ENCODE measurements at places on chromosomes 7 and 10.

- no peak for DNase-seq
Measured at GRCh38 chr10:29424017-29424416, 135.1 kb downstream of the LYZL1 start.

- no peak for DNase-seq
Measured at GRCh38 chr10:24886290-24886680, 66.1 kb downstream of the PRTFDC1 start.

DNA sequence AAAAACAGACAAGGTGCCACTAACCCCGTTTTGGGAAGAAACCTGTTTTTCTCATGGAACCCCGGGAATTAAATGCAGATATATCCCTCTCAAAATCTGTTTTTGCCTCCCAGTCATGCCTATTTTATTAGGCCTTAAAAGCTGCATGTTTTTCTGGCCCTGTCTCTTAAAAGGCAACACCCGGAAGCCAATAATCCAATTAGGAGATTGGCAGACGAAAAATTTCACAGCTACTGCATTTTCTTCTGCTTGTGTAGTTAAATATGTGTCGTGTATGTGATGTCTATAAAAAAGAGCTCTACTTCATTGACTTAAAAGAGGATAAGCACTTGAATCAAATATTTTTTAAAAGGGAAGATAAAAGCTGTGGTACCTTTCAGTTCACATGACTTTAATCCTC lies 31.9 kb upstream of the OPTN start:
- no peak for DNase-seq

- DNase-seq = no peak
Measured at GRCh38 chr7:66638309-66639099, 9.8 kb downstream of the KCTD7 start.

DNA sequence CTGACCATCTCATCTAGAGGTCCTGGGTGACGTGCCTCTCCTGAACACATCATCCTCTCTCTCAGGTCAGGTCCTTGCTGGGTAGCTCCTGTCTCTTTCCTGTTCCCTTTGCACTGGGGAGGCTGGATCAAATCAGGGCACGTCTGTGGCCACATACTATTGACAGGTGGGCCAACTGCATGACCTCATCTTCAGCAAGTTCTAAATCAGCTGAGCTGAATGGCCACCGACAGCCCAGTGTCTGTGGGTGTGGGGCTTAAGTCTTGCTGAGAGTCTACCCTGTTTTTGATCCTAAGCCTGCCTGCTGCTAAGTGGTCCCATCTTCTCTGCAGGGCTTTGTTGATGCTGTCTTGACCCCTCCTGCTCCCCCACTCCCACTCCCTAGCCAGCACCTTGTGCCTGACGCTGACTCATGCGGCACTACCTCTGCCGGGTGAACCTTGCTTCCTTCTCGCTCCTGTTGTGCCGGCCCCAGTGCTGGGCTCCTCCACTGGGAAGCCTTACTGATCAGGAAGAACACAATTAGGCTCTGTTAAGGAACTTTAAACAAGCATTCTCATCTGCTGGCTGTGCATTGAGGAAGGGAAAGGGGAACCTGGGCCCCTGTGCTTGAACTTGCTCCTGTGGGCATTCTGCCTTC lies 440.4 kb downstream of the PLXNA4 start:
- no peak for DNase-seq

DNA sequence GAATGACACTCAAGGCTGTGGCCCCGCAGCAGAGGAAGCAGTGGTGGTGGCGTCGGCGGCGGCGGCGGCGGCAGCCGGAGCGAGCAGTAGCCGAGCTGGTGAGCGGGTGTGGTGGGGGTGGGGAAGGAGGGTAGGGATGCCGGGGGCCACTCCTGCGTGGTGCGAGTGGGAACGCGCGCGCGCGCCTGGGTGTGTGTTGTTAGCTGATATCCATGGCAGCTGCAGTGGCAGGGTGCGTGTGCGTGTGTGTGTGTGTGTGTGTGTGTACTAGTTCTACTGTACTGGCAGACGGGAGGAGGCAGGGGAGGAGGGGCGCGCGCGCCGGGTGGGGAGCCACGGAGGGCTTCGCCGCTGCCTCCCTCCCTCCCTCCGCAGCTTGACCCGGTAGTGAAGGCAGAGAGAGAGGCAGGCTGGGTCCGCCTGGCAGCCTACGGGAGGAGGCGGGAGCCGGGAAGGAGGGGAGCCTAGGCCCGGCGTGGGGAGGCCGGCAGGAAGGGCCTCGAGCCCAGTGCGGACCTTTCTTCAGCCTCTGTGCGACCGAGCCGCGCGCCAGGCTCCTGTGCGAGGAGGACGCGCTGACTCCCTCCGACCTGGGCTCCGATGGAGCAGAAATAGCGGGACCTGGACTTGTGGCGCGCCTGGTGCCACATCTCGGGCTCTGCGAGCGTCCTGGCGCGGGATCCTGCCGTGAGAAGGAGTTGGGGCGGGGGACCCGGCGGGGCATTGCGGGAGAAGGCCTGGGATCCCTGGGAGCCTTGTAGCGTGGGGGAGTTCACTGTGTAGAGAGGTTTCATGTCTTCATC lies at the start of gene MAGI2:
MAGI2 (minus strand) TSS at position 110 of the 803 bp plus-strand sequence. CDS start 347 bp downstream, outside the sequence.
- peak; percentile 56 for DNase-seq

DNA sequence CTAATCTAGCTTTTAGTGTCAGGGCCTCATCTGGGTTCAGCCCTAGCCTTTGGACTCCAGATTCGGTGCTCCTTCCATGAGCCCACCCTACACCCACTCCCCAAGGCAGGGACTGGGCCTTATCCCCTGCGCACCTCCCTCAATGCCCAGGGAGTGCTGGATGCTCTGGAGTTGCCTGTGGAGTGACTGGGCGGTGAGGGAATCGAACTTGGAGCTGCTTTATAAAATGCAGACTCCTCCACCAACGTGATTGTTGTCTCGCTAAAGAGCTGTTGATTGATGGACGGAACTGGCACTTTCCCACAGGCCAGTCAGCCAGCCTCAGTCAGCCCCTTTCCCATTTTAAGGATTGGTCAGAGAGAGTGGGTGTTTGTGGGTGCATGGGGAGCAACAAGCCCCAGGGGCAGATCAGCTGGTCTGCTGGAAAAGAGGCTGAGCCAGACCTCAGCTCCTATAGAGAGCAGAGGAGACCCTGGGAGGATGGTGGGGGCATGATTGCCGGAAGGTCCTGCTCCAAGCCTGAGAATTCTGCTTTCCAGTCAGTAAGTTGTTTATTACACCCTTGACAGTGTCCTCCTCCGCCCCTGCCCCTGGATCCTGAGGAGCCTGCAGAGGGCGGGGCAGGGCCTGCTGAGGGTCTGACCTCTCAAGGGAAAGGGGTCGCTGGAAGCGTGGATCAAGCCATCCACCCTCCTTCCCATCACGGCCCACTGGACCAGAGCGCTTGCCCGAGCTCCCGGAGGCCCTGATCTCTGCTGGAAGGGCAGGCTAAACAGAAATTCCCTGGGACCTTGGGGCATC lies 16.7 kb downstream of the UNC5B start:
- DNase-seq = no peak

- DNase-seq = no peak
Measured at GRCh38 chr7:2856388-2857169, 12.5 kb upstream of the GNA12 start.

DNA sequence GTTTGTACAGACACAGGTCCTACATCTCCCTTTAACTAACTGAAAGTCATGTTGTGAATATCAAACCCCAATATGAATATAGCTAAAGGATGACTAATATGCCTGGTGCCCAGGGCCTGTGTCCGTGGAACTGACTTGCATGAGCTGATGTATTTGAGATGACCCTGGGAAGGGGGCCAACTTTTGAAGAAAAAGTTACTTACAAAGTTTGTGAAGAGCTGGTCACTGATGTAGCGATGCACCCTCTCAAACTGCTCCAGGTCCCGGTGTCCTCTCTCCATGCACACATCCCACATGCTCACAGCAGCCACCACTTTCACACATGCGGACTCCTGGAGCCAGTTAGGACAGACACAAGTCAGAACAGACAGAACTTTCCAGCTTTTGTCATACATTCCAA lies 106.2 kb downstream of the ABCC2 start:
- no peak for DNase-seq

GRCh38 chr7:46681865-46682503 lies 760.9 kb upstream of the IGFBP3 start:
- DNase-seq = no peak

GRCh38 chr7:54989453-54990225 lies 29.2 kb upstream of the EGFR start:
- no peak for DNase-seq

DNA sequence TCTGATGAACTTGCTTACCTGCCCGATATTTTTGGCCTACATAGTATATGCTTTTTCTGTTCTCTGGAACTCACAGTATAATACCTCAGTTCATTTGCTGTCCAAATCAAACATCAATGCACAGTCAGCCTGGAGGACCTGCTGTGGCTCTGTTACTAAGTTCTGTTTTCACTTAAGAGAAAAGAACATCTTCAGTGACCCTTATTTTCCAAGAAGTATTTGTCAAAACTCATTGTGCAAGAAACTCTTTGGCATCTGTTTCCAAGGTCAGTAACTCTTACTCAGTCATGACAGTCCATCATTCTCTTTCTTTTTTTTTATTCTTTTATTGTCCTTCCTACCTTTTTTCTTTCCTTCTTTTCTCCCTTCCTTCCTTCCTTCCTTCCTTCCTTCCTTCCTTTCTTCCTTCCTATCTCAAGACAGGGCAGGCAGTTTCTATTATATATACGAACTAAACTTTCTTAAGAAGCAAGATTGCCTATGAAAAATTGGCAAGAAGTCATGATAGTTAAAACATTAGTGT lies 37.8 kb upstream of the SEM1 start:
- DNase-seq = no peak

- no peak for DNase-seq
Measured at GRCh38 chr7:7304705-7305450, 122.5 kb downstream of the C1GALT1 start.

- DNase-seq = no peak
Measured at GRCh38 chr10:102394801-102395399, 605 bp upstream of the NFKB2 start.

DNA sequence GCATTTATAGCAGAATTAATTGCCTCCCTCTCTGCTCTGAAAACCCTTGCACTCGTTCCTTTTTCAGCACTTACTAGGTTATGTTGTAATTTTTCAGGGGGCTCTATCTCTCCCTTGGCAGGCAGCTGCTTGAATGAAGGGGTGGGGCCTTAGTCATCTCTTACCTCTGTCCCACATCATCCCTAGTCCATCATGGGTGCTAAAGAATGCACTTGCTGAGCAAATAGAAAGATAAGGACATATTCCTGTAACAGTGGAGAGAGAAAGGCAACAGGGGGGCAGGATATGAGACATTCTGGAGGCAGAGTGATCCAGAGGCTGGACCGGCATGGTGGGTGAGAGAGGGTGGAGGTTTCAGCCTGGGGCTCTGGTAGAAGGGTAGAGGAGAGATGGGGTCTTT lies 60.0 kb downstream of the MINDY4 start:
- no peak for DNase-seq

DNA sequence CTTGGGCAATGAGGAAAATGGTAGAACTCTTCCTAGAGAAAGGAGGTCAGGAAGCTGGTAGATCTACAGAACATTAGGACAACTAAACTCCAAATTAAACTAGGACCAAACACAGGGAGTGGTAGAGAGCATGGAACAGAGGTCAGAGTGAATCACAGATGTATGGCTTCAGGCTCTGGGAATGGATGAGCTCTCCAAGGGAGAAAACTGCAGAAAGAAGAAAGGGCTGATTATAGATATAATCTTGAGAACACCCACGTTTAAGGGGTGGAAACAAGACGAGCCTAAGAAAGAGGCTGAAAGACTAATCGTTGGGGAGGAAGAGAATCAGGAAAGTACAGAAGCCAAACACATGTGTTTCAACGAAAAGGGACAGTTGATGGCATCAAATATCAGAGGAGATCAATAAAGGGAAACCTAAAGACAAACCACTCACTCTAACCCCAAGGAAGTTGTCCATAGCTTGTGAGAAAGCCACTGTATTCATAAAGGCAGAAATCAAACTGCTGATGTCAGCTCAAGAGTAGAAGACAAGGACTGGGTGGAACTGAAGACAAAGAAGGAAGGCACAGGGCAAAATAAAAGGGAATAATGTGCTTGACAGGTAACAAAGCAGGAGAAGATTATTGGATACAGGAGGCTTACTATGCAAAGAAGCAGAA lies 41.4 kb downstream of the NUDCD3 start:
- DNase-seq = no peak

DNA sequence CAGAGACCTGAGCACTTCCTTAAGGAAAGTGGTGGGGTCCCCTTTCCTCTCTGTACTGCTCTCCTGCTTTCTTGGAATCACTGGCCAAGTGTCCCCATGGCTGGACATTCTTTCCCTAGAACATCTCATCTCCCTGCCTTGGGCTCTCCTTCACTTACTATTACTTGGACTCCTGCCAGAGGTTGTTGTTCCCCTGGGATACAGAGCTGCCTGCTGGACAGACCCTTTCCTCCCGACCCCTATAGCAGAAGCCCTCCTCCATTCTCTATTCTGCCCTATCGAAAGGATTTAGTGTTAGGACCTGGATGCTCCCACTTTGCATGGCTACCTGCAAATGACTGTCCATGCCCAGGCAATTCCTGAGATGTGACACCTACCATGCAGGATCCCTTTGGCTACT lies 164.3 kb upstream of the PODXL start:
- no peak for DNase-seq

GRCh38 chr10:97820096-97820704 lies 29.4 kb upstream of the GOLGA7B start:
- DNase-seq = no peak

GRCh38 chr7:1352656-1353271 lies 106.5 kb downstream of the MICALL2 start:
- DNase-seq = no peak

DNA sequence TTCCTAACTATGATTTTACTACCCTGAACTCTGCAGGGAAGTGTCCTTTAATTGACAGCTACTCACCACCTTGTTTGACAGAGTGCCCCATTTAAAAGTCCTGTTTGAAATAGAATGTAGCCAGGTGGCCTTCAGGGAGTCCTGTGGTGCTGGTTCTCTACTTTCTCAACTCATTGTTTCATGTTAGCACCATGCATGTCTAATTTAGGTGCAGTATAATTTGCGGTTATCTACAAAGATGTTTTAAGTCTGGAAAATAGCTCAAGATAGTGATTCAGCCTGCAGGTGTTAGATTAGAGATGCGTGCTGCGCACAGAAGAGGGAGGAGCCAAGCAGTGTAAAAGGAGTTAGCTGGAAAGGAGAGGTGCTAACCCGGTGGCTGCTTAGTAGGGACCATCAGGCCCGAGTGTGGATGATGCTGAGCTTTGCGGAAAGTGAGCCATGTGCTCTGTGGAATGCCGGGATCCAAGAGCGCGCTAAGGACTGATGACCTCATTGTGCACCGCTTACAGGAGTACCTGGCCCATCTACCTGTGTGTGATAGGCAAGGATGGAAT lies 1.2 kb downstream of the CCM2 start:
- peak; percentile 13 for DNase-seq

- DNase-seq = no peak
Measured at GRCh38 chr10:62934258-62934657, 118.1 kb upstream of the EGR2 start.

DNA sequence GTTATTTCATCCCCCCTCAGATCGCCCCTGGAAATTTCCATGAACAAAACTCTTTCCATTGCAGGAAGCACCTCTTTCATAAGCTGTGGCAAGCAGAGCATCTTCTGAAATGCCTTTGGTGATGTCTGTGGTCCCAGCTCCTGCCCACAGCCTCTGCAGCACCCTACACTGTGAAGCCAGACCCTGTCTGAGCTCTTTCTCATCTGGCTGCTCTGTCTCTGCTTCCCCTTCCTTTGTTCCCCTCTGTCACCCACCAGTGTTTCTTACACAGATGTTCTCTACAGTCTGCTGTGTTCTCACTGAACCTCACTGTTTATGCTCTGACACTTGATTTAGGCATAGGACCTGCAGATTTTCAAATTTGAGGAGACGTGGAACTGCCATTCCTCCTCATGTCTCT lies 1.9 kb upstream of the TAS2R39 start:
- no peak for DNase-seq

- DNase-seq = no peak
Measured at GRCh38 chr7:28228396-28228795, 47.8 kb upstream of the JAZF1 start.
